ENCODE measurements at places on chromosomes 12 and 14.

- DNase-seq = no peak
Observed at GRCh38 chr12:106897082-106897481, 58.6 kb upstream of the TMEM263 start.

DNA sequence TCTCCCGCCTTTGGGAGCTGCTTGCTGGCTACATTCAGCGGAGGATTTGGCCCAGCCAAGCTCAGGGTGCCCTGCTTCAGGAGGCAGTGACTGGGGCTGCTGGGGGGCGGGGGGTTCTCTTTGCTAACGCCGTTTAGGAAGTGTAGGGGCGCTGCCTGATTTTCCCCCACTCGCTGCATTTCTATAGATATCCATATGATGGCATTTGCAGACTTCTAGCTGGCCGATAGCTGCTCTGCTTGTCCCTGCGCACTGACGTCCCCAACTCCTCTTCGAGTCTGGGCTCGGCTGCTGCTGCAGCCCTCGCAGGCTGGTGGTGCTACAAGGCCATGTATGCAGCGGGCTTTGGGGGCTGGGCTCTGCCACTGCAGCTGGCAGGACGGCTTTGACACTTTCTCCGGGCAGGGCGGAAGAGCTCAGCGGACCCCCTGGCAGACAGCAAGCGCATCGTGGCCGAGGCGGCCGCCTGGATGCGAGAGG is 3.1 kb downstream of the LRFN5 start:
- DNase-seq = no peak

DNA sequence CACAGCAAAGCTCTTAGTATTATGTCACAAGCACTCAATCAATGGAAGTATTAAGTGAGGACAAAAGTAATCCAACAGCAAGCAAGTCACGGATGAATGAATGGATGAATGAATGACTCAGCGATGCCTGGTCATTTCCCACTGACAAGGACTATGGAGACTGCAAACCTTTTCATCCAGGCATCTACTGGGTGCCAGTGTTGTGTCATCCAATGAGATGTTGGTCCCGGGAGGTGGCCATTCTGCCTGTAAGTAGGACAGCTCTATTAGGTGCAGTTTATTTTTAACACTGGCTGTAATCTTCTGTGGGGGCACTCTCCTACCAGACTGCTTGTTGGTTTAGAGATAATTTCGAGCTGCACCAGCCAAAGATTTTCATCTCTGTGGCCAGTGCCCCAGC is 39.4 kb downstream of the STAB2 start:
- no peak for DNase-seq

GRCh38 chr12:122793685-122794106 is 19.3 kb downstream of the CCDC62 start:
- peak; percentile 69 for DNase-seq

DNA sequence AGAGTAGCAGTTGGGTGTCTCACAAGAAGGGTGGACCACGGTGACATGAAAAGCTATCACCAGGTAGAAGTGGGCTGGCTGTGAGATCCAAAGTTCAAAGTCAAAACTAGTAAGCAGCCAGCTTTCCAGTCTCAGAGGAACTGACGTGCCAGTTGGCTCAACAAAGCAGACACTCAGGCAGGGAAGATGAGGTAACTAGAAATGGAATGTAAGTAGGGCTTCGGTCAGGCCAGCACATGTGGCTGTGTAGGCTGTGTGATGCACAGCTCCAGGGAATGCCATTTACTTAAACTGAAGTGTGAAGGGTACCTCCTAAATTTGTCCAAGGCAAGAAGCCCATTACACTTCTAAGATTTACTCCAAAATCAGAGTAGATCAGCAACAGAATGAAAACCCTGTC is 43.6 kb downstream of the PTPRR start:
- no peak for DNase-seq

DNA sequence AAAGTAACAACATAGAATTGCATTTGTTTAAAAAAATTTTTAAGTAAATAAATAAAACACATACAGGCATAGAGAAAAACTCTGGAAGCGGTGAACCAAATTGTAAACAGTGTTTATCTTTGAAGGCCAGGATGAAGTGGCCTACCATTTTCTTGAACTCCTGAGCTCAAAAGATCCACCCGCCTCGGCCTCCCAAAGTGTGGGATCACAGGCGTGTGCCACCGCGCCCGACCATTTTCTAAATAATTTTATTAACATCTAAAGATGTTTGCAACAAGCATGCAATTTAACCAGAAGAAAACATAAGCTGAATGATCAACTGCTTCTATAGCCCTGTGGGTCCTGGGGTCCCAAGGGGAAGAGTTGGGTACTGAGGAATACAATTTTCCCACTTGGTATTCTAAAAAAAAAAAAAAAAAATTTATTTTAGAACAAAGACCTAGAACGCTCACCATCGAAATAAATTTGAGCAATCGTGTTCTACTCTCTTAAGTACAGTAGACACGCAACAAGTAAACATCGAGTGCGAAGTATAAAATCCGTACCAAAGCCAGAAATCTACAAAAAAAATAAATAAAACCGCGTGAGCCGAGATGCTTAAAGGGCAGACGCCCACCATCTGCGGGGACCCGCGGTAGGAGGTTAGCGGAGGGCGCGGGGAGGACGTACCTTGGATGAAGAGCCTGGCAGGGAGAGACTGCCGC is 484 bp downstream of the MIS18BP1 start:
- peak; percentile 55 for DNase-seq

DNA sequence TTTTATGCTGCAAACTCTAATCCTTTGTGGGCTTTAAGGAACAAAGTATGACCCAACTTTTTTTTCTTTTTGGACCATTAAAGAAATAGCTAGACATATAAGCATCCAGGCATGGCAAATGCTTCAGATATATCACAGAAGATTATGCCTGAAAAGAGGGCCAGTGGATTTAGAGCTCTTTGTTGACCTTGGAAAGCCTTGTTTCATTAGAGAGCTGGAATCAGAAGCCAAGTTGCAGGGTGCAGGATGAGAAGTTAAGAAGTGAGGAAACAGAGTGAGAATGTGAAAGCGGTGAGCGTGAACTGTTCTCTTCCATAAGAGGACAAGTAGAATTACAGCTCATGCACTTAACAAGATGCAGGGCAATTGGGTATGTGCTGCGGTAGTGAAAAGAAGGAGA is 373.7 kb downstream of the SYT1 start:
- DNase-seq = no peak
